Stimulated activated CD4-positive, alpha-beta T cell treated with anti-CD3 and anti-CD28 coated beads, TNF-alpha, amount 100 ng/mL, for 4 hours (primary cell): ENCODE measurements at places on chromosomes 3 and 15.

DNA sequence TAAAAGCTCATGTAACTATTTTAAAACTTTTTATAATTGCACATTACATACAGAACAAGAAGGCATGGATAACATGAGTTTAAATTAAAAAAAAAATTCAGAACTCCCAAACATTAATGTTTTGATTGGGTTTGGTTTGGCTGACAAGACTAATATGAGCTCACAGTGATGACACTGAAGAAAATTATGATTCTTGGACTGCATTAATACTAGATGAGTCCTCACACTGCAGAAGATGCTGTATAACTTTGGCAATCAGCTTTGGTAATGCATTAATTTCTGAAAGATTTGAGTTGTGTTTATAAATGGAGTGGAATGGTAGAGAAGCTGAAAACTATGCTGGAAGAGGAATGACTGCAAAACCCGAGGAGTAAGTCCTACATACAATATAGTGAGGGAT lies 358.9 kb downstream of the PLCL2 start:
- no peak for DNase-seq

DNA sequence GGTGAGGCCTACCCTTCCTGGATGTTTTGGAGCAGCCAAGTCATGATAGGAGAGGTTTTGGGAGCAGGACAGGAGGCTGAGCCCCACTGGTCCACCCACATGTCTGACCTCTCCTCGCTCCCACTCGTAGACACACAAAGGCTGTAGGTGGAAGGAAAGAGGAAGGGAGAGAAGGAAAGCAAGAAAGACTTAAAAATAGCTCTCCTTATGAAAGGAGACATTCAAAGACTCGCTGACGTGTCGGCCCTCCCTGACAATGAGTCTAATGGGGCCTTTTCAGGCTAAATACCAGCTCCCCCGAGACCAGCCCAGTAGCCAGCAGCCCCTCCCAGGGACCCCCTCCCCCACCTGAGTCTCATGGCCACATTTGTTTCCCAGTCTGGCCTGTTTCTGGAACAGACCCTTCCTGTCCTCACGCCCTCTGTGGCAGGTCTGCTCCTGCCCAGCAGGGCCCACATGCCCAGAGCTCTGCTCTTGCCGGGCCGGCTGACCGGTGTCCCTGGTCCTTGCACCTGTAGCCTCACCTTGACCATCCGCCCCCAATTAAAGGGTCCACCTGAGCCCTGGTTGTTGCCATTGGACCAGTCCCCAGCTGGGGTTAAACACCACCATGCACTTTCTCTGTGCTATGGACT lies 49.3 kb downstream of the FGD5 start:
- no peak for DNase-seq

DNA sequence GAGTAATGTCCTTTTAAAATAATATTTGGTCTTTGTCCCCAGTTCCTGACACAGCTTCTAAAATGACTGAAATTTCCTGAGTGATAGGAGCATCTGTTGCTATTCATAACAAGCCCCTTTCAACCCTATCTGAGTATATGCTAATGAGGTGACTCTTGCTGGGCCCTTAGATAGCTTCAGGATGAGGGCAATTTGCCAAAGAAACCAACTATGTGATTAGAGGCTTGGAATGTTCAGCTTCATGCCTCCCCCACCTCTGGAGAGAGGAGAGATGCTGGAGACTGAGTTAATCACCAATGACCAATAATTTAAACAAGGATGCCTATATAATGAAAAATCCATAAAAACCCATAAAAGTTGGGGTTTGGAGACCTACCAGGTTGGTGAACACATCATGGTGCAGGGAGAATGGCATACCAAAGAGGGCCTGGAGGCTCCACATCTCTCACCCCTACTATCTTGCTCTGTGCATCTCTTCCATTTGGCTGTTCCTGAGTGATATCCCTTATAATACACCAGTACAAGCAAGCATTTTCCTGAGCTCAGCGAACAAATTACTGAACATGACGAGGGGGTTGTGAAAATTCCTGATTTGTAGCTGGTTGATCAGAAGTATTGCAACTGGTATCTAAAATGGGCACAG lies 189.2 kb downstream of the ECT2 start:
- DNase-seq = no peak

GRCh38 chr3:22176911-22177310 lies 425.9 kb upstream of the ZNF385D start:
- no peak for DNase-seq

- DNase-seq = no peak
These were observed 50.5 kb downstream of the CHST2 start for GRCh38 chr3:143170074-143170473.
